ENCODE measurements at places on chromosomes 5 and 9. TPM values are rescaled to one million over a fixed set of nuclear protein-coding genes. Genes with fewer than 3 reads are reported as not detected.

The PPP1R2B gene
- total RNA-seq = 0.52 TPM

The CTSV gene
- 0.10 TPM for total RNA-seq

The SLC1A1 gene
- not detected for total RNA-seq

The PDZD2 gene
- total RNA-seq = 0.52 TPM

The SPINK7 gene
- total RNA-seq = not detected

The PCSK5 gene
- total RNA-seq = 14.3 TPM

The PCDHB2 gene
- 0.10 TPM for total RNA-seq

The SELENOP gene
- total RNA-seq = 1.7 TPM

The FAM221B gene
- not detected for total RNA-seq

The CARD6 gene
- total RNA-seq = 5.4 TPM

The FUT7 gene
- 2.6 TPM for total RNA-seq

The PCDHA10 gene
- not detected for total RNA-seq

The CMYA5 gene
- 0.21 TPM for total RNA-seq

Data from mononuclear cell (primary cell).